Airway epithelial cell (primary cell): ENCODE measurements at places on chromosomes 6 and 20. TPM values are rescaled to one million over a fixed set of nuclear protein-coding genes. Genes with fewer than 3 reads are reported as not detected.

TREML1 gene
- not detected in 2 replicates for total RNA-seq

RBPJL gene
- total RNA-seq: not detected in 2 replicates

DBNDD2 gene
- total RNA-seq: 28.2 and 28.3 TPM in 2 replicates

LINC00237 gene
- not detected in 2 replicates for total RNA-seq

TREM2 gene
- total RNA-seq: 7.9 and 10.3 TPM in 2 replicates

PDYN gene
- not detected in 2 replicates for total RNA-seq

BPI gene
- not detected in 2 replicates for total RNA-seq

OPRM1 gene
- 0.42 TPM in 1 of 2 replicates, not detected in the other for total RNA-seq

IL17A gene
- not detected in 2 replicates for total RNA-seq

LY86 gene
- total RNA-seq: not detected in 2 replicates

TCP11 gene
- total RNA-seq: not detected in 2 replicates

DIDO1 gene
- 25.7 and 29.6 TPM in 2 replicates for total RNA-seq

KCNQ5 gene
- total RNA-seq: 1.5 and 3.0 TPM in 2 replicates

NEURL2 gene
- total RNA-seq: 2.0 and 2.3 TPM in 2 replicates

GTSF1L gene
- not detected in 2 replicates for total RNA-seq

PHF10 gene
- 10.3 and 13.0 TPM in 2 replicates for total RNA-seq

CDK5RAP1 gene
- 25.2 and 26.6 TPM in 2 replicates for total RNA-seq

ZBTB46 gene
- total RNA-seq: 0.42 and 0.93 TPM in 2 replicates

IP6K3 gene
- total RNA-seq: 0.07 TPM in 1 of 2 replicates, not detected in the other

CALHM4 gene
- 0.09 TPM in 1 of 2 replicates, not detected in the other for total RNA-seq

PM20D2 gene
- total RNA-seq: 12.2 and 12.8 TPM in 2 replicates

FNDC11 gene
- 0.42 and 1.3 TPM in 2 replicates for total RNA-seq

RAD21L1 gene
- not detected in 2 replicates for total RNA-seq

TINAG gene
- total RNA-seq: not detected in 2 replicates

RAMACL gene
- total RNA-seq: 0.05 and 0.21 TPM in 2 replicates

CFB gene
- 3.1 and 3.9 TPM in 2 replicates for total RNA-seq

L3MBTL1 gene
- 4.6 and 5.3 TPM in 2 replicates for total RNA-seq
